Thymus (tissue), 14 donors: ENCODE measurements at places on chromosomes 2 and 18.

GRCh38 chr2:24054366-24055010 is 4.9 kb downstream of the FKBP1B start:
- DNase-seq, result no peak

DNA sequence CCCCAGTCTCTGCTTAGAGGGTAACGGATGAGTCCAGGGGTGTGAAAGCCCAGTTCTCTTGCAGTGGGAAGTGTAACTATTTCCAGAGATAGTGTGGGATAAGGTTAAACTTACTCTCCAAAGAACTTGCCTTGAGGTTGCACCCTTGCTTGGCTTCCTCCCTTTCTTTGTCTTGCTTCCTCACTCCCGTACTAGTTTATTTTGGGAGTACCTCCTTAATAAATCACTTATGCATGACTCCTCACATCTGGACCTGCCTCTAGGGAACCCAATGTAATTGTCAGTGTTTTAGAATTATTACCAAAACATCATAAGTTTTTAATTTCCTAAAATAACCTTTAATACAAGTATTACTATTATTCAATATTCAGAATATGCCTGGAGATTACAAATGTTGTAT is 35.2 kb downstream of the CPO start:
- no peak for DNase-seq

- no peak for DNase-seq
Observed at GRCh38 chr2:195447323-195447975, 209.6 kb upstream of the SLC39A10 start.

DNA sequence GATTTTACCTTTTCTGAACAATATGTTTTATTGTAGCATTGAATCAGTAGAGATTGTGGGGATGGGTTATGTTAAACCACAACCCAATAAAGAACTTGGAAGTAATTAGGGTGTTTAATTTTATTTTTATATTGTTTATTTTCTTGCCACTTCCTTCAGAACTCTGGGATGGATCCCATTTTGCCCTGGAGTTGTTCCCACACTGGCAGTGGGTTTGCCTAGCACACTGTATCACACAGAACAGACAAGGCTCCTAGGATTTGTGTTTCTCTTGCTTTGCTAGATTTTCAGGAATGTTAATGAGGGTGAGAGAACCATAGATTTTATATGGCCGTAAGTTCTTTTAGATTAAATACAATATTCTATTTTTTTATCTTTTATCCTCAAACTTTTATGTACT is 59.0 kb downstream of the TANK start:
- no peak for DNase-seq

DNA sequence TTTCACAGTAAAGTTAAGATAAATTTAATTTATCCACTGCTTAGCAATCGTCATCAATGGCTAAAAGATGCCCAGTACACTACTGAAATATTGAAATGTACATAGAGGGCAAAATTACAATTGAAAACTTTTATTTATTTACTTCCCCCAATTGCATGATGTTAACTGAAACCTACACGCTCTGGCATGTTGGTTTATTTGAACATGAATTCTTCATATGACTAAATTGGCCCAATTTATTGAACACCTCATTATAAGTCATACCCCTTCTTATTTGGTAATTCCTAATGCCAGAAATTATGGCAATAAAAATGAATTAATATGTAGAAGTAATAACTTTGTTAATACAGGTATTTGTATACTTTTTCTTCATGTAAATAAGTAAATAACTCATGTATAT is 183.0 kb upstream of the ZC3H15 start:
- no peak for DNase-seq

GRCh38 chr2:9941196-9941995 is 10.1 kb upstream of the GRHL1 start:
- DNase-seq, result no peak

GRCh38 chr2:230700447-230700846 is 12.2 kb upstream of the CAB39 start:
- DNase-seq, result no peak

DNA sequence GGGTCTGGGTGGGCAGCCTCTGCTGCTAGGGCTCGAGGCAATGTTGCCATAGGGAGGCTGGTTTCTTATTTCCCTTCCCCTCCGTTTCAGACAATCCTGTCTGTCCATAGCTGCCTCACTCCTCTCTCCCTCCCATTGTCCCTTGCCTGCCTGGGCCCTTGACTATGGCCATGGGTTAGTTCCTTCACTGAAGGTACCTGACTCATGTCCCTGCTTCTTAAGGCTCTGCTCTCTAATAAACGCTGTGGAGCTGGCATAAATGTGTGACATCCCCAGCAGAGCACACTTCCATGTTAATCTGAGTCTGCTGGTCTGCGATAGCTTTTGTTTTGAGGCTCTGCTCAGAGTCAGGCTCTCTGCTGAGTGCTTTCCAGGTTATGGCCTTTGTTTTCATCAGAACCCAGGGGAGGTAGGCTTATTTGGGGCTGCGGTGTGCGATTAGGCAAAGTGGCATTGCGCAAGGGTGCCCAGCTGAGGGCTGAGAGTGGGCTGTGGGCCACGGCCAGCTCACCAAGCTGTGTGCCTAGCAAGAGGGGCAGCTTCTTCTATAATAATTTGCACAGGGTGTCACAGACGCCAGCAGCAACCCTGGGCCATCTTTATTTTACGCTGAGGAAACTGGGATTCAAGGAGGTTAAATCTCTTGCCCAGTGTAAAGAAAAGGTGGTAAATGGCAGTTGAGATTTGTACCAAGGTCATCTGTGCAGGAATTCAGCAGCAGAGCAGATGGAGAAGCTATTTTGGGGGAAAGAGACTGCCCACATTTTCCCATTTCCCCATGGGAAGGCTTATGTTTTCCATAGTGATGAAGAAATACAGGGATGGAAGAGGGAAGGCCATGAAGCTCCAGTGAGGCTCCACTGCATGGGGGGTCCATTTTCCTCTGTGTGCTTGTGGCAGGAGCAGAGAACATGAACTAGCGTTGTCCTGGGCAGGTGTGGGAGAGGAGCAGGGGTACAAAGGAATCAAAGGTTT is 25.6 kb downstream of the MRPL33 start:
- DNase-seq, result no peak

GRCh38 chr18:13984080-13984479 is 68.7 kb upstream of the MC2R start:
- DNase-seq, result peak; percentile 21

DNA sequence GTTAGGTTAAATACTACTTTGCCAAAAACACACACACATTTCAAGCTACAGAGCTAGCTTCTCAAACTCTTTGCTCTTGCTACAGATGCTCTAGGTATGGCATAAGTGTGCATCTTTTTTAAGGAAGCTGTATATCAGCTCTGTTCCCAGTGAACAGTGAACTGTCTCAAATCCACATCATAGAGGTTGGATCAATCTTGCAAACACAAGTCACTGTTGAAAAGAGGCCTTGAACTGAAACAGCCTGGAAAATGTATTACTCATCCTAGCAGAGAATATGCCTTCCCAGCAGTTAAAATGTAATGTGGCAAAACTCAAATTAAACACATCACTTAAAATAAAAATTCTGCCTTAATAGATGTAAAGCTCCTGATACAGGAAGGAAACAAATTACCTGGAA is 151.8 kb downstream of the WDPCP start:
- DNase-seq, result no peak

- DNase-seq, result no peak
Observed at GRCh38 chr18:71233177-71233576, 944.3 kb downstream of the SOCS6 start.

GRCh38 chr18:35917043-35917442 is 55.4 kb upstream of the RMP24 start:
- no peak for DNase-seq

- no peak for DNase-seq
Observed at GRCh38 chr18:44232500-44232899, 448.2 kb upstream of the SETBP1 start.

GRCh38 chr18:24395049-24395795 is 2.4 kb downstream of the OSBPL1A start:
- no peak for DNase-seq

GRCh38 chr2:226581661-226582060 is 218.0 kb downstream of the IRS1 start:
- no peak for DNase-seq

GRCh38 chr2:195486987-195487644 is 169.9 kb upstream of the SLC39A10 start:
- peak; percentile 14 for DNase-seq

- no peak for DNase-seq
Observed at GRCh38 chr2:98822301-98823164, 91.6 kb upstream of the MGAT4A start.

DNA sequence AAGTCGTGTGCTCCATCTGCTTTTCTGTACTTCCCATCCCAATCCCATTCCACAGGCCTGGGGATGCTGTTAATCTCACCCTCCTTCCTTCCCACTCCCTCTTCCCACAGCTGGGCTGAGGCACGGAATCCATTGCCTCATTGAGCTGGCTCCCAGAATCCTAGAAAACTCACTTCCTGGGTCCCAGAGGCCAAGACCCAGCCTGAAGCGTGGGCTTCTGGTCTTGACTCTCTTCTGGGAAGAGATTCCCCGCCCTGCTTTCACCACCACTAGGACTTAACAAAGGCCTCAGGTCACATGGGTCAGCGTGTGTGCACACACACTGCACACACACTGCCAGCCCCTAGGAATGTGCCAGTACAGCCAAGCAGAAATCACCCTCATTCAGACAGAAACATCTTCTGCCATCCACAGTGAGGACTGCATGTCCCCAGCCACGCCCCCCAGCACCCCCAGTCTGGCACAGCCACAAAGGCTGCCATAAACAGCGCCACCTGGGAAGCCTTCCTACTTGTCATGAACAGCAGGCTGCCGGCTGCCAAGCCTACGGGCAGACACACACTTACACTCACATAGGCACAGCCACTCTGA is 165.8 kb downstream of the TNS1 start:
- no peak for DNase-seq

DNA sequence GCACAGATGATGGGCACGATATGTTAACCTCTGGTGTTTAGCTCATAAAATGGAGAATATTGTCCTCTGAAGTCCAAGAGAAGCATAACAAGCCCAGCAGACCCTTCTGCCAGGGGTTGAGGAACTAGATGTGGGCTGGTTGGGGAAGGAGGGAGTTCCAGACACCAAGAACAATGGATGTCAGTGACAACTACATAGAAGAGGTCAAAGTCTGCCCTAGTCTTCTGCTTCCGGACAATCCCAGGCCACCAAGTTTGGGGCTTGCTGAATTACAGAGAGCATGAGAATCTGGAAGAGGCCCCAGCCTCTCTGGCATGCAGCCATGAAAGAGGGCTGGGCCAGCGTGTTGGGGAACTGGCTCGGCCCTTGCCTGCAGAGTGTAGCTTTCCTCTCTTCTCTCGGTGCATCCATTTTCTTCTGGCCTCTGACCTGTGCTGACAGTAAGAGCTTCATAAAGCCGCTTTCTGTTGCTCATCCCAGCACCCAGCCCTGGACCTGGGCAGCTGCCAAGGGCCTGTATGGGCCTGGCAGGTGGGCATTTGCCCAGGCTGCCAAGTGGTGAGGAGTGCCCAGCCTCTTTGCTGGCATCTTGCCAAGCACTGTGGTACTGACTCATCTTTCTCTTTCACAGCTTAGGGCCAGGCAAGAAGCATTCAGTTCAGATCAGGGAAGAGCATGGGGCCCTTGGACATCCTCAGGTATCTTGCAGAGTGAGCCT is 14.6 kb upstream of the LAPTM4A start:
- DNase-seq, result no peak

- no peak for DNase-seq
Observed at GRCh38 chr2:229910832-229911412, 10.9 kb downstream of the TRIP12 start.

DNA sequence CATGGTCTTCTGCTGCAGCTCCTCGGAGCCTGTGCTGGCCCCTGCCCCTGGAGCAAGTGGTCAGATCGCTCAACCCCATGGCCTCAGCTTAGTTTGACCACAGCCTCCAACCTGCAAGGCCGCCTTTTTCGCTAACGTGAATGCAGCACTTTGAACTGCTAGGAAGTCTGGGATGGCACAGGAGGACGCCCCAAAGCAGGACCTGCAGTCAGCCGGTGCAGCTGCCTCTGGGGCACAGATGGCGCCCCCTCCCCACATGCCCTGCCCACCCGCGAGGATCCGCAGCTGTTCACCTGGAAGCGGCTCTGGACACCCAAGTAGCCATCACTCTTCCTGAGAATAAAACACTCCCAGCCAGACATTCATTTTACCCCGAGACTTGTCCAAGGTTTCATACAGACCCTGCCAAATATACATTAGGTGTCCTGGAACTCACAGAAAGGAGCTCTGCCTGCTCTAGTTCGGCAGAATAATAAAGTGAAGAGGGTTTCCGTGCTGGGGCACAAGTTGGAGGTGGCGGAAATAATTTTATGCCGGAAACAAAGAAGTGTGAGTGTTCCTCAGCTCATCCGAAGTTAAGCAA is 510.1 kb downstream of the EIPR1 start:
- no peak for DNase-seq

GRCh38 chr2:119025013-119025412 is 83.0 kb downstream of the MARCO start:
- no peak for DNase-seq

DNA sequence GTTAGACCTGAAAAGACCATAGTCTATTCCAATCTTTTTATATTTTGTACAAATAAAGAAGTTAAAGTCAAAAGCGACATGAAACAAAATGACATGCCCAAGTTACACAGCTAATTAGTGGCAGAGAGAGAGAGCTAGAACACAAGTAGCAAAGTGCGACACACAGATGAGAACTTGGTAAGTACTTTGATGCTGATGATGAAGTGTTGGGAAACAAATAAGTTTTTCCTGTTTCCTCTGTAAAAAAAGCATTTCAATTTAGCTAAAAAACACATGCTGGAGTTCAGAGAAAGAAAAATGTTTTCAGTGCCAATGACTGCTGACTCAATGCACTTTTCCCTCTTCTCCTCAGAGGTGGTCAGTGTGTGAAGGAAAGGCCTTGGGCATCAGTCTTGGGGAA is 226.9 kb downstream of the PAX3 start:
- no peak for DNase-seq

- DNase-seq, result no peak
Observed at GRCh38 chr18:72086421-72086820, 457.7 kb downstream of the CBLN2 start.

GRCh38 chr2:32752205-32752604 is 124.4 kb downstream of the TTC27 start:
- no peak for DNase-seq

DNA sequence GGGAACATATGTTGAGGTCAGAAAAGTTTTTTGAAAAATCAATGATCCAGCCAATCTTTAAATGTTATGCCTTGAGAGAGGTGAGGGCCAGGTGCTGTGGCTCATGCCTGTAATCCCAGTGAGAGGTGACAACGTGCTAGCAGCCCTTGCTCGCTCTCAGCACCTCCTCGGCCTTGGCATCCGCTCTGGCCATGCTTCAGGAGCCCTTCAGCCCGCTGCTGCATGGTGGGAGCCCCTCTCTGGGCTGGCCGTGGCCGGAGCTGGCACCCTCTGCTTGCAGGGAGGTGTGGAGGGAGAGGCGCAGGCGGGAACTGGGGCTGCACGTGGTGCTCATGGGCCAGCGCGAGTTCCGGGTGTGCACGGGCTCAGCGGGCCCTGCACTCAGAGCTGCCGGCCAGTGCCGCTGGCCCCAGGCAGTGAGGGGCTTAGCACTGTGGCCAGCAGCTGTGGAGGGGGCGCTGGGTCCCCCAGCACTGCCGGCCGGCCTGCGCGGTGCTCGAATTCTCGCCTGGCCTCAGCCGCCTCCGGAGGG is 61.1 kb downstream of the CCDC195 start:
- DNase-seq, result no peak
